NCI-H226 (cell line): ENCODE measurements at places on chromosomes 2 and 18.
A peak's percentile ranks its signal among the peaks of the same experiment; 100 is the strongest.

DNA sequence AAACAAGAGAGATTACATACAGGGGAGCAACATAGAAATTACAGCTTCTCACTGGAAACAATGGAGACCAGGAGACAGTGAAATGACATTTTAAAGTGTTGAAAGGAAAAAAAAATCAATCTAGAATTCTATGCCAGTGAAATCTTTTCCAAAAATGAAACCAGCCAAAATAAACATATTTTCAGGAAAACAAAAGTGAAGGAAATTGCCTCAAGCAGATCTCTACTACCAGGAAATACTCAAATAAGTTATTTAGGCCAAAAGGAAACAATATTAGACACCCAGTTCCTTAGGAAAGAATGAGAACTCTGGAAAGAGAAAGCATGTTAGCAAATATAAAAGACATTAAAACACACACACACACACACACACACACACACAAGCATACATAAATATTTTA, 339.9 kb upstream of the NCKAP5 start:
- DNase-seq: no peak

DNA sequence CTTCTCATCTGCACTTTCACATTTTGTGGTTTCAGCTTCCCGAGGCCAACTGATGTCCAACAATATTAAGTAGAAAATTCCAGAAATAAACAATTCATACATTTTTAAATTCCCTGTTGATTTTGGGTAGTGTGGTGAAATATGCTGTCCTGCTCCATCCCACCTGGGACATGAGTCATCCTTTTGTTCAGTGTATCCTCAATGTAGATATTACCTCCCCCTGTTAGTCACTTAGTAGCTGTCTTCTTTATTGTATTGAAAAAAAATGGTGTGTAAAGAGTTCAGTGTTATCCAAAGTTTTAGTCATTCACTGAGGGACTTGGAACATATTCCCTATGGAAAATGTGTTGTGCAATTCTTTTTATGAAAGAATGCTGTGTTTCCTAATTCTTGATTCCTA, 348.1 kb downstream of the SOCS6 start:
- peak; percentile 20 for DNase-seq

- no peak for DNase-seq
Observed at GRCh38 chr2:65969161-65969560, 465.8 kb upstream of the MEIS1 start.

DNA sequence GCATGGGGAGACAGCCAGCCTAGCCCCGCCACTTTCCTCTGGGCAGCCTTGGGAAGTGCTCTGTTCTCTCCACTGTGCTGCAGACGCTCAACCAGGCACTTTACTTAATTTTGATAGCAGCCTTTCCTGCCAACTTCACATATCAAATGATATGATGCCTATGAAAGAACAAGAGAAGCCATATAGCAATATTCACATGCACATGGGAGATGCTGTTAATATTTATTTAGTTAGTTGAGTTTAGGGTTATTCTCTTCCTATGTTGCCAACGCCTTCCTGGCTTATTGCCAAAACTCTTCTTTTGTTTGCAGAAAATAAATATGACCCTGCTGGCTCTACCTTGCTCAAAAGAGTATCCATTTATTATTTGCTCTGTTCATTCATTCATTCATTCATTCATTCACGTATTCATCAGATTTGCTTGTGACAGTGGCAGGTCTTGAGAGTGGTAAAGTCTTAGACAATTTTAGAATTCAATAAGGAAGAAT, 99.3 kb downstream of the GATA6 start:
- DNase-seq: no peak

DNA sequence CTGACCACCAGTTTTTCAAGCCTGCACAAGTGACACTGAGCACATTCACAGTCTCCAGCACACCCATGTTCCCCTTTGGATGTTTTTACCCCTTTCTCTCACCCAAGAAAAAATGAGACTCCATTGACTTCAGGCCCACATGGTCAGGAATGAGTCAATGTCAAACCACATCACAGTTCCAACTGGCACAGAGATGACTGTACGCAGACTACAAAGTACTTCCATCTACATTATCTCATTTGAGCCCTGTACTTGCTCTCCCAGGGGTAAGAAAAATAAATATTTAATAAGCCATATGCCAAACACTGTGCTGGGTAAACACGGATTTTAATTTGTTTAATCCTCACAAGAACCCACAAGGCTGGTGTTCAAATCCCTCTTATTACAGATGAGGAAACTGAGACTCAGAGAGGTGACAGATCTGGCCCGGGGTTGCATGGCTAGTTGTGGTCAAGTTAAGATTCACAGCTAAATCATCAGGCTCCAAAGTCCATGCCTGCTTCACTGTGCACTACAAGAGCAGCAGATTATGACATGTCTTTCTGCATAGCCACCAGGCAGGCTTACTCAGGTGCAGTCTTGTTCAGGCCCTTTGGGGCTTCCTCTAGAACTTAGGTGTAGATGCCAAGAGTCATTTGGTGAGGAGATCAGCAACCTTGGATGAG, 106.1 kb downstream of the TXNL1 start:
- peak; percentile 5 for DNase-seq

- no peak for DNase-seq
Observed at GRCh38 chr18:79644666-79645057, 34.9 kb upstream of the CTDP1 start.

DNA sequence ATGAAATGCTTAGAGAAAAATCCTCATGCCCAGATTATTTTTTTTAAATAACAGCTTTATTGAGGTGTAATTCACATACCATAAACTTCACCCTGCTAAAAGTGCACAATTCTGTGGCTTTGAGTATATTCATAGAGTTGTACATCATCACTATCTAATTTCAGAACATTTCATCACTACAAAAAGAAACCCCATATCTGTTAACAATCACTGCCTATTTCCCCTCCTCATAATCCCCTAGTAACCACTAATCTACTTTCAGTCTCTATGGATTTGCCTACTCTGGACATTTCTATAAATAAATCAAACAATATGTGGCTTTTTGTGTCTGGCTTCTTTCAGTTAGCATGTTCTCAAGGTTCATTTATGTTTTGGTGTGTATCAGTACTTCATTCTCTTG, 51.4 kb downstream of the OSBPL1A start:
- DNase-seq: no peak
